ENCODE measurements at places on chromosomes 2 and 18.

DNA sequence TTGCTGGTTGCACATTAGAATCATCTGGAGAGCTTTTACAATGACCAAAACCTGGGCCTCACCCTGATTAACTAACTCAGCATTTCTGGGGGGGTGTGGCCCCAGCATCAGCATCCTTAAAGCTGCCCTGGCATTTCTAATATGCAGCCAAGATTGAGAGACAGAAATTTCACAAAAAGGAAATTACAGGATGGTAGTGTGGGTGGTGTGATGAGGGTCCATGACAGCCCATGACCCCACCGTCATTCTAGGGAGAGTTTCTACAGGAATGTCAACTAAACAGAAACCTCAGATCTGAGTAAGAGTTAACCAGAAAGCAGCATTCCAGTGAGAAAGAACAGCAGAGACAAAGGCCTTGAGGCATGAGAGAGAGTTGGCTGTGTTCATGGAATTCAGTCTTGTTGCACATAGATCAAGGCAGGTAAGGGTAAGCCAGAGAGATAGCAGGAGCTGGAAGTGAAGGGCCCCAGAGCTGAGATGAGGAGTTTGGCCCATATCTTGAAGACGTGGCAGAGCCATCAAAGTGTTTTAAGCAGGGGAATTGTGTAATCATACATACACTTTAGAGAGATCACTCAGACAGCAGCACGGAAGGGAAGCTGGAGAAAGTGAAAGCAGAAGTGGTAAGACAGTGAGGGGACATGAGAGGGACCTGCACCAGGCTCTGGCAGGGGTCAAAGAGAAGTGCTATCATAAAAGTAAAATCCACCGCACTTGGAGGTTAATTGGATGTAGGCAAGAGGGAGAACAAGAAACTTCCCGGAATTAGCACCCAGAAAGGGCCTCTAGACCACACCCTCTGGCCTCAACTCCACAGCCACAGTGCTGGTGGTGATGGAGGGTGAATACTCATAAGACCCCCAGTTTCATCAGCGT is 7.8 kb upstream of the TRABD2A start:
- DNase-seq = peak; percentile 66

GRCh38 chr18:13181765-13182164 is 36.8 kb upstream of the LDLRAD4 start:
- no peak for DNase-seq

GRCh38 chr18:45978084-45978483 is 11.0 kb upstream of the EPG5 start:
- no peak for DNase-seq

GRCh38 chr18:9704233-9705118 is 3.6 kb upstream of the RAB31 start:
- no peak for DNase-seq

GRCh38 chr2:228594012-228594411 is 412.5 kb upstream of the SPHKAP start:
- DNase-seq = no peak

DNA sequence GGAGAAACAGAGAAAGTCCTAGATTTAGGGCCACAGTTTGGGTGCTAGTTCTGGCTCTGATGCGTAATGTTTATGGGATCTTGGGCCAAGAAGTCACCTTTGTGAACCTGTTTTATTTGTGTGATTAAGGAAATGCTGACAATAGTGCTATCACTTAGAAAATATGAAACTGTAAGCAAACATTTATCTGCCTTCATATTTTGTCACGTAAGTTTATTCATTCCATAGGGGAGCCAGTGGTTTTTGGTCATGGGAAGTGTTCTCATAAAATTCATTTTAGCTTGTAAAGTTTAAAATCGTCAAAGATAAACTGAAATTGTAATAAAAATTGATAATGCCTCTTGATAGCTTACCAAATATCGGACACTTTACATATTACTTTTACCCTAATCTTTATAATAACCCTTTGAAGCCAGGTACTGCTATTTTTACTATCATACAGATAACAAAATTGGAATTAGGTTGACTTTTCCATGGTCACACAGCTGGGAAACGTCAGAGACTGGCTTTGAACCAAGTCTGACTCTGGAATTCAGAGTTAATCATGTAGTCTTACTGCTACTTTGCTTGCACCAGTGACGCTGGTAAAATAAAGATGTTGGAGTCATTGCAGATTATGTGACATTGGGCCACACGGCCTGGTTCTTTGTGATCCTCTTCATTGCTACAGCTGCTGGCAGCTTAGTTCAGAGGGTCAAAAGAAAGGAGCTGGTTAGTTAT is 99.7 kb downstream of the ICA1L start:
- DNase-seq = peak; percentile 62

DNA sequence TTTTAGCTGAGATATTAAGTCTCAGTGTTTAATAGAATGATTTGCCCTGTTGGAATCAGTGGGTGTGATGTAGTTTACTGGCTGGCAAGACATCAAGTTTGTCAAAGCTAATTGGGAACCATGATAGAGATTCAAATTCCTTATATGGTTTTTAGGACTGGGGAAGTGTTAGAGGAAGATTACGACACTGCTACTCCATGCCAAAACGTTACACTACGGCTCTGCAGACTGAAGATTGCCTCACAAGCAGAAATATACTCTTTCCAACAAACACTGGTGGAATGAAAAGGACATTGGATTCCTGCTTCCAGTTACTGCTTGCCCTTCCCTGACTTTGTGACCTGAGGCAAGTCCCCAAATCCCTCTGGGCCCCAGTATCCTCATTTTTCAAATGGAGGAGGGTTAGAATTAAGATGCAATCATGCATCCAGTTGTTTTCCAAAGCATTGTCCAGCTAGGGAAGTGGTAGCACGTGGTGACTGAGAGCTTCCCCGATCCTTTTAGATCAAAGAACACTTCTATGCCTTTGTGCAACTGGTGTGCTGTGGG is 147.6 kb downstream of the CDC42EP3 start:
- DNase-seq = peak; percentile 93

- DNase-seq = no peak
Observed at GRCh38 chr2:217116610-217117009, 256.7 kb upstream of the TNP1 start.

DNA sequence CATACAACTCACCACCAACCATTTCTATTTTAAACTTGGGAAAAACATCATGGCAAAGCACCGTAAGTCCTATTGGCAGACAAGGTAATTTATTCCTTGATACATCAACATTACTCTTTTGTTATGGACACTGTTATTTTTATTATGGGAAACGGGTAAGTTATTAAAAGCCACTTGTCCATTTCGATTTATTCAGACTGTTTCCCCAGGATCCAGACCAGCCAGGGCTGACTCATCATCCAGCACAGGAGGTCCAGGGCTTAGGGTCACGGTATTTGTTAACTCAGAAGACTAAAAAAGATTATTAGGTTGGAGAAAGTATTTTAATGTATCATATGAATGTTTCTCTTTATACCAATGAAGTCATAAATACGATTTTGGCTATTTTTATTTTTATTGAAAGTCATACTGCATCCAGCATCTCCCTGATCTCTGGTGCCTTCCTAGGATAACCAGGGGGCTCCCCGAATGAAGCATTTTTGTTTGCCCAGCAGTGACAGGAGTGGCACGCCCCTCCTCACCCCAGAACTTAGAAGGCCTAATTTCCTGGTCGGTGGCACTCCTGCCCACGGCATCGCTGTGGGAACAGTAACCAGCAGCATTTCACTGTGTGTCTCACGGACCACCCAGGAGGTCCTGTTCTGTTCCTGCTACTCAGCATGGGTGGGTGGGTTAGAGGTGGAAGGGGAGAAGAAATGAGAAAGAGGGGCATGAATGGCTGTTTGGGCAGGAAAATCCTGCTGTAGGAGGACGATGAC is 446.1 kb downstream of the EIPR1 start:
- DNase-seq = no peak

- no peak for DNase-seq
Observed at GRCh38 chr2:226978300-226978699, 142.4 kb downstream of the RHBDD1 start.

GRCh38 chr2:41902897-41903296 is 144.9 kb upstream of the PKDCC start:
- DNase-seq = no peak

- DNase-seq = no peak
Observed at GRCh38 chr2:25655316-25655715, 18.1 kb downstream of the DTNB start.

DNA sequence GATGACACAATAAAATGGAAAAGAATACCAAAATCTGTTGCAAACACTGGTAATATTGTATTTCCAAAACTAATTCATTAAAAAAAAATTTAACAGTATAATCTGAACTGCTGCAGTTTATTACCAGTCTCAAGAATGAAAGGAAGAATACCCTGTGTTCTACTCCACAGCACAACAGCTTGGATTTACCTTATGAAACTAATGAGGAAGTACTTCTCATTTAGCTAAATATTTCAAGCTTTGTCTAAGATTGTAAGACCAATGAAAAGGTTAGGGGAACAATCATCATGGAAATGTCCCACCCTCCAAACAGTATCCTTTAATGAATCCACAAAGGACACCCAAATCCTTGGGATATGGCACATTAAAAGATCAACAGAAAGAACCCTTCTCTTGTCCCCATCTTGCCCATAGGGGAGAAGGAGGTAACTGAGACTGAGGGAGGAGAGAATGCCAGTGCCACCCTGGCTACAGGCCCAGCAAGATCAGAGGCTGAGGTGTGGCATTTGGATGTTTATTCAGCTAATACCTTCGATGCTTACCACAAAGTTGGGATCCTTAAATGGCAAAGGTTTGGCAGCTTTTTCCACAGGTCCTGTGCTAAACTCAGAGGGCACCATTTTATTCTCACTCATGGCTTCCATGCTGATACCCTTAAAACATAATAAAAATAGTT is 17.7 kb downstream of the INO80C start:
- no peak for DNase-seq

DNA sequence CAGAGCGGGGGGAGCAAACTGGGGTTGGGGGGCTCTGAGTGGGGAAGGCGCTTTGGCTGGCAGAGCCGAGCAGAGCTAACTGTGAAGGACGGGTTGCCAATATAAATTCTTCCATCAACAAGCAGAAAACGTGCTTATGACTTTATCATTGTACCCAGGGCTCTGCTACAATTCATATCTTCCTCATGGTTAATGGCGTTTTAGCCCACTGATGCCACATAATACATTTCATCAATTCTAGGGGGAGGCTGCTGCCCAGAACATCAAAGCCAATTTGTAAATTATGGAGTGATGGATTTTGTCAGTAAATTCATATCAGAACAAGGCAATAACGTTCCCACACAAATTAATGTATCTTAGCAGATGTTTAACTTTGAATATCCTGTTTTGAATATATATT is 175.5 kb upstream of the RAB12 start:
- DNase-seq = no peak

GRCh38 chr2:42438685-42439084 is 55.1 kb downstream of the KCNG3 start:
- no peak for DNase-seq

GRCh38 chr2:194495046-194495445 is 1162.0 kb upstream of the SLC39A10 start:
- peak; percentile 0 for DNase-seq
